ENCODE measurements at places on chromosomes 5 and 9. TPM values are rescaled to one million over a fixed set of nuclear protein-coding genes. Genes with fewer than 3 reads are reported as not detected.

GRCh38 chr5:142814122-142814521, 43.9 kb downstream of the ARHGAP26 start:
- no peaks in the 10 kb centered on the region for H3K36me3 ChIP-seq
- no peak overlapping the region for H3K4me3 ChIP-seq
- peak overlapping the region; percentile 11 for H3K27ac ChIP-seq
- DNase-seq, result no peak
- peaks cover 6% of the 10 kb centered on the region for H3K4me1 ChIP-seq

- H3K27ac ChIP-seq, result peak overlapping the region; percentile 37
- no peaks in the 10 kb centered on the region for H3K27me3 ChIP-seq
- peaks cover 9% of the 10 kb centered on the region for H3K36me3 ChIP-seq
- DNase-seq, result no peak
- H3K4me1 ChIP-seq, result peaks cover 53% of the 10 kb centered on the region
Measured at GRCh38 chr5:139683295-139684271, 35.4 kb downstream of the CXXC5 start.

DNA sequence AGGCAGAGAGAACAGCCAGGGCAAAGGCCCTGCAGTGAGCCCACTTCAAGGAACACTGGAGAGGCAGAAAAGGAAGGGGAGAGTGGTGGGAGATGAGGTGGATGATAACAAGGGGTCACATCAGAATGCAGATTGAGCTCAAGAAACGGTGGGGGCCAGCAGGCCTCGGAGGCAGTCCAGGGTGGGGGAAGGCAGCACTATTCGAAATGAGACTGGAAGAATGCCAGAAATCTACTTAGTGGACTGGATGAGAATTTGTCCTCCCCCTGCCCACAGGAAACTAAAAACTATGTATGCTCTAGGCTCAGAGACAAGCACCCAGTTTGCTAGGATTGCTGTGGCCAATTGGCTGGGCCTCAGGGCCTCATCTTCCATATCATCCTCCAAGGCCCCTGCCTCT, 148.7 kb downstream of the ADAMTS12 start:
- H3K27ac ChIP-seq, result no peak overlapping the region
- H3K36me3 ChIP-seq, result no peaks in the 10 kb centered on the region
- H3K27me3 ChIP-seq, result no peaks in the 10 kb centered on the region
- H3K4me1 ChIP-seq, result no peaks in the 10 kb centered on the region

- H3K27ac ChIP-seq, result no peak overlapping the region
- no peak for DNase-seq
- H3K36me3 ChIP-seq, result no peaks in the 10 kb centered on the region
Measured at GRCh38 chr5:127322403-127322802, 31.8 kb downstream of the MEGF10 start.

DNA sequence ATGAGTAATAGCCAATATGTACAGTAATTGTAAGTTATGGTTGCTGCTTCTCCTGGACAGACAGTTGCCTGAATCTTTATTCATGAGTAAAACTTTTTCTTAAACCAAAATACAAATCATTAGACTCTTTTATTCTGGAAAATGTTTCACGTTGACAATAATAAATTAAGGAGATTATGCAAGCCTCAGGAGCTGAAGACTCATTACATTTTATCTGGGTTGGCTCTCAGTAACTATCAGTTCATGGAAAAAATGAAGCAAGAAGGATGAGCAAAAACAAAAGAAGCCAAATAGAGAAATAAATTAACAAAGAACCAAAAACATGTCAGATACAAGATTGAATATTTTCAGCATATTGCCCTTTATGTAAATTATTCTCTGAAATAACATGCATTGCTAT, 88.9 kb upstream of the PRR16 start:
- no peak for DNase-seq
- H3K27ac ChIP-seq, result no peak overlapping the region
- no peak overlapping the region for H3K4me3 ChIP-seq
- H3K27me3 ChIP-seq, result no peaks in the 10 kb centered on the region

GRCh38 chr9:114031037-114031630, 47.0 kb downstream of the AMBP start:
- no peak overlapping the region for H3K27ac ChIP-seq
- no peaks in the 10 kb centered on the region for H3K36me3 ChIP-seq
- H3K27me3 ChIP-seq, result no peaks in the 10 kb centered on the region

DNA sequence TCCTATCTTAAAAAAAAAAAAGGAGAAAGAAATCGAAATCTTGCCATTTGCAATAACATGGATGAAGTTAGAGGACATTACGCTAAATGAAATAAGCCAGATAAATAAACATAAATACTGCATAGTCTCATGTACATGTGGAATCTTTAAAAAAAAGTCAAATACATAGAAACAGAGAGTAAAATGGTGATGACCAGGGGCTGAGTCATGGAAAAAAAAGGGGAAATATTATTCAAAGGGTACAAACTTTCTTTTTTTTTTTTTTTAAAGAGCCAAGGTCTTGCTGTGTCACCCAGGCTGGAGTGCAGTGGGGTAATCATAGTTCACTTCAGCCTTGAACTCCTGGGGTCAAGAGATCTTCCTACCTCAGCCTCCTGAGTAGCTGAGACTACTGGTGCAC, 310.1 kb downstream of the ZNF608 start:
- no peaks in the 10 kb centered on the region for H3K36me3 ChIP-seq
- H3K4me1 ChIP-seq, result no peaks in the 10 kb centered on the region
- H3K27ac ChIP-seq, result no peak overlapping the region
- no peak overlapping the region for H3K4me3 ChIP-seq

DNA sequence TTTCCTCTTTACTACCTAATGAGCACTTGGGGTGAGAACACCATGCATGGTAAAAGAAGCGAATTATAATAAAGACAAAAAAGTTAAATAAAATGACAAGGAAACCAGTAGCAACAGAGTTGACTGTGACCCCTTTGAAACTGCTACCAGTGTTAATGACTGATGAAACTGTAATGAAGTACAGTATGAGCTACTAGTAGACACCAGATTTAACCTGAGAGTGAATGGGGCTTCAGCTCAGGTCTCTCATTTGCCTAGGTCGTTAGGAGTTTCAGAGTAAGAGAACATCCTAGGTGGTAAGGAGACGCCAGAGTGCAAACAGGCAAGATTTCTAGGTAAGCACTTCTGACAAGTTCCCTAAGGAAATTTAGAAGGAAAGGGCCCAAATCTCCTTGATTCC, 346.4 kb downstream of the BNC2 start:
- no peaks in the 10 kb centered on the region for H3K4me1 ChIP-seq
- DNase-seq, result no peak
- no peak overlapping the region for H3K27ac ChIP-seq
- H3K36me3 ChIP-seq, result no peaks in the 10 kb centered on the region
- H3K4me3 ChIP-seq, result no peak overlapping the region
- no peaks in the 10 kb centered on the region for H3K27me3 ChIP-seq

GRCh38 chr9:131809941-131810344, 70.1 kb upstream of the RAPGEF1 start:
- H3K36me3 ChIP-seq, result no peaks in the 10 kb centered on the region
- H3K4me3 ChIP-seq, result no peak overlapping the region
- H3K4me1 ChIP-seq, result no peaks in the 10 kb centered on the region
- no peak overlapping the region for H3K27ac ChIP-seq
- H3K27me3 ChIP-seq, result no peaks in the 10 kb centered on the region
- no peak for DNase-seq

DNA sequence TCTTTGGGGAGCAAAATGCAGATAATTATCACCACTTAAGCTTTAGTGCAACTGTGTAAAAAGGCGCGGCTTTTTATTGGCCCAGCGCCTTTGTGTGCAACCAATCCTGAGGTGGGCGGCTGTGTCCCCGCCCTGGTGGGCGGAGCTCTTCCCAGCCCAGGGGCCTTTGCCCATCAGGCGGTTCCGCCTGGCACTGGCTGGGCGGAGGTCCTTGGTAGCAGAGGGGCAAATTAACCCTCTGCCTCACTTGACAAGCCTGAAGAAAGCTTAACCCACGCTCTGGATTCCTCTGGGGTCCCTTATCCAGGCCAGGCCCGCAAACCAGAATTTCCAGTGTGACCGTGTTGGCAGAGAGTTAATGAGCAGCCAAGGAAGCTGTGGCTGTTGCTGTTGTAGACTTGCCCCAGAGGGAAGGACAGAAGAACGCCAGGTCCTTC, 12.8 kb upstream of the NIPAL4 start:
- H3K27me3 ChIP-seq, result no peaks in the 10 kb centered on the region
- H3K4me1 ChIP-seq, result no peaks in the 10 kb centered on the region
- no peaks in the 10 kb centered on the region for H3K36me3 ChIP-seq
- DNase-seq, result no peak
- H3K4me3 ChIP-seq, result no peak overlapping the region

DNA sequence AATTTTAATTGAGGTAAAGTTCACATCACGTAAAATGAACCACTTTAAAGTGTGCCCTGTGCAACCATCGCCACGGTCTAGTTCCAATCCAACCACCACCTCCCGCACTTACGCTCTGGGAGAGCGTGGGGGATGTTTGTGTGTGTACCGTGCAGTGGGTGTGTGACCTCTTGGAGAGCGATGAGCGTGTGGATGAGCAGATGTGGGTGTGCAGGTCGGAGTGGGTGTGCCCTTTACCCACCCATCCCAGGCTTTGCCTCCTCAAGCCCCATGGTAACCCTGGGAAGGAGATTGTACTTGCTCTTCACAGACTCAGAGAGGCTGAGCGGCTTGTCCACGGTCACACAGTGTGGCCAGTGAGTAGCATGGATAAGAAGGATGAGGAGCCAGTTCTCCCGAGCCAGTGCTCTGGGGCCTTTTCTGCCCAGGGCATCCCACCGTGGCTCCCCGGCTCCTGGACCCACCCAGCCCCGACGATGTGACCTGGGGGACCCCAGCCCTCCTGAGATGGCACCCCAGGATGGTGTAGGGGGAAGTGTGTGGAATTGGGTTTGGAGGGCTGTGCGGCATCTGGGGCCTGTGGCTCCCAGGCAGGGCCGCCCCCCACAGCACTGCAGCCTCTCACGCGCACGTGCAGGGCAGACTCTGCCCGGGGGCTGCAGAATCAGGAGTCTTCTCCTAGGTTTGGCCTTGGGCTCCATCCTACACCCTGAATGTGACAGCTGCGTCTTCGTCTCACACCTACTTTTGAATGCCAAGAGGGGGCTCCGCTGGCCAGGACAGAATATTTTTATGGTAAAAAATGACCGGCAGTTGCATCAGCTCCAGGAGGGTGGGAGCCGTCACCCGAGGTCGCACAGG, 13.6 kb downstream of the LHX3 start:
- H3K36me3 ChIP-seq, result no peaks in the 10 kb centered on the region
- no peak overlapping the region for H3K4me3 ChIP-seq
- DNase-seq, result no peak
- no peaks in the 10 kb centered on the region for H3K4me1 ChIP-seq

GRCh38 chr9:94169968-94170367, 85.7 kb downstream of the PTPDC1 start:
- H3K4me3 ChIP-seq, result no peak overlapping the region
- peaks cover 57% of the 10 kb centered on the region for H3K4me1 ChIP-seq
- no peak overlapping the region for H3K27ac ChIP-seq
- H3K36me3 ChIP-seq, result peaks cover 6% of the 10 kb centered on the region
- DNase-seq, result no peak

GRCh38 chr9:81964218-81965171, 21.2 kb downstream of the SPATA31D3 start:
- no peak overlapping the region for H3K4me3 ChIP-seq
- H3K36me3 ChIP-seq, result no peaks in the 10 kb centered on the region
- no peaks in the 10 kb centered on the region for H3K4me1 ChIP-seq

DNA sequence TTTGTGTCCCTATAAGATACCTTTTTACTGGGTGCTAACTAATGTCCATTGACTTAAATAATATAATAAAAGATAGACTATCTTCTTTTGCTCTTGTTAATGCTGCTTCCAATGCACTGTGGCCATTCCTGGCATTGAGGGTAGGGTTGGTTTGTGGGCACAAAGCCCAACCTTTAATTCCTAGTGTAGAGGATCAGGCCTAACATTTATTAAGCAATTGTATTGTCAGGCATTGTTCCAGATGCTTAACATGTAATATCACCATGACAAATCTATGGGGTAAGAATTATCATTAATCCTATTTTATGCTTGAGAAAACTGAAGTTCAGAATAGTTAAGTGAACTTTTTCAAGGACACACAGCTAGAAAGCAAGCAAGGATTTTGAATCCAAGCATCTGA, 60.4 kb upstream of the GPBP1 start:
- no peaks in the 10 kb centered on the region for H3K36me3 ChIP-seq
- H3K27ac ChIP-seq, result no peak overlapping the region
- no peak for DNase-seq
- H3K4me3 ChIP-seq, result no peak overlapping the region

GRCh38 chr9:17810728-17811571, 232.1 kb downstream of the SH3GL2 start:
- no peaks in the 10 kb centered on the region for H3K27me3 ChIP-seq
- H3K4me3 ChIP-seq, result no peak overlapping the region
- no peak overlapping the region for H3K27ac ChIP-seq

GRCh38 chr9:130635721-130636647, 28.4 kb upstream of the PRDM12 start:
- no peaks in the 10 kb centered on the region for H3K27me3 ChIP-seq
- no peak overlapping the region for H3K4me3 ChIP-seq
- no peaks in the 10 kb centered on the region for H3K36me3 ChIP-seq
- DNase-seq, result no peak
- no peaks in the 10 kb centered on the region for H3K4me1 ChIP-seq

- DNase-seq, result no peak
- no peaks in the 10 kb centered on the region for H3K27me3 ChIP-seq
- H3K4me3 ChIP-seq, result no peak overlapping the region
- no peaks in the 10 kb centered on the region for H3K4me1 ChIP-seq
- no peak overlapping the region for H3K27ac ChIP-seq
Measured at GRCh38 chr5:172077664-172078425, 71.4 kb upstream of the FBXW11 start.

- H3K27ac ChIP-seq, result no peak overlapping the region
- peaks cover 5% of the 10 kb centered on the region for H3K36me3 ChIP-seq
- peaks cover 14% of the 10 kb centered on the region for H3K4me1 ChIP-seq
- H3K27me3 ChIP-seq, result no peaks in the 10 kb centered on the region
- no peak for DNase-seq
Measured at GRCh38 chr5:32130865-32131264, 43.3 kb downstream of the GOLPH3 start.

- no peak overlapping the region for H3K27ac ChIP-seq
- no peaks in the 10 kb centered on the region for H3K4me1 ChIP-seq
- H3K4me3 ChIP-seq, result no peak overlapping the region
- DNase-seq, result no peak
- no peaks in the 10 kb centered on the region for H3K36me3 ChIP-seq
- no peaks in the 10 kb centered on the region for H3K27me3 ChIP-seq
Measured at GRCh38 chr9:27785714-27786100, 212.4 kb upstream of the C9orf72 start.

GRCh38 chr9:123065196-123065595, 31.7 kb downstream of the GPR21 start:
- no peak overlapping the region for H3K27ac ChIP-seq
- H3K4me3 ChIP-seq, result no peak overlapping the region
- no peaks in the 10 kb centered on the region for H3K36me3 ChIP-seq

GRCh38 chr5:34977934-34978613, 48.7 kb downstream of the DNAJC21 start:
- H3K4me3 ChIP-seq, result no peak overlapping the region
- H3K27ac ChIP-seq, result no peak overlapping the region
- DNase-seq, result no peak
- no peaks in the 10 kb centered on the region for H3K27me3 ChIP-seq
- H3K4me1 ChIP-seq, result no peaks in the 10 kb centered on the region

ESM1 gene
- 0.31 TPM for total RNA-seq

MACIR gene
- total RNA-seq, result 0.37 TPM

ARHGEF39 gene
- total RNA-seq, result 0.69 TPM

TAF11L11 gene
- not detected for total RNA-seq

CDX1 gene
- not detected for total RNA-seq

CREBRF gene
- 12.6 TPM for total RNA-seq

GPR150 gene
- total RNA-seq, result not detected

SYK gene
- total RNA-seq, result 10.9 TPM

SHLD3 gene
- total RNA-seq, result 0.98 TPM

ADAMTS19 gene
- not detected for total RNA-seq

QRFP gene
- not detected for total RNA-seq
